ENCODE measurements at places on chromosomes 11 and 22.

GRCh38 chr22:27482402-27482801 lies 319.2 kb downstream of the MN1 start:
- DNase-seq: no peak

DNA sequence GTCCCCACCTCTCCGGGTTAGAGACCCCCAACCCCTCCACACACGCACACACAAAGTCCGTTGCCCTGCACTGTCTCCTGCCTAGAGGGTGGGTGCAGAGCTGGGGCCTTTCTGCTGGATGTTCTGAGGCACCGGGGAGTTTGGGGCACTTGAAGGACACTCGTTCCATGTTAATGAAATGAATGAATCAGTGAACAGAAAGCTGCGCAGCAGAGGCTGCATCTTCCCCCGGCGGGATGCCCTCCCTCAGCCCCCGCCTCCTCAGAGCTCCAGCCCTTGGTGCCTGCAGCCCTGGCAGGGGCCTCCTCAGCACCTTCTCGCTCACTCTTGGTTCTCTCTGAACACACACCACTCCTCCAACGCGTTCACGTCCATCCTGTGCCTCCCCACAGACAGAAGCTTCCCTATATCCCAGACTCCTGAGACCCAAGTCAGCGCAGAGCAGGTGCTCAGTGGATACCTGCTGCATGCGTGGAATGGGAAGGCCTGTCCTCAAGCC lies 611.9 kb downstream of the TBC1D22A start:
- DNase-seq: no peak

DNA sequence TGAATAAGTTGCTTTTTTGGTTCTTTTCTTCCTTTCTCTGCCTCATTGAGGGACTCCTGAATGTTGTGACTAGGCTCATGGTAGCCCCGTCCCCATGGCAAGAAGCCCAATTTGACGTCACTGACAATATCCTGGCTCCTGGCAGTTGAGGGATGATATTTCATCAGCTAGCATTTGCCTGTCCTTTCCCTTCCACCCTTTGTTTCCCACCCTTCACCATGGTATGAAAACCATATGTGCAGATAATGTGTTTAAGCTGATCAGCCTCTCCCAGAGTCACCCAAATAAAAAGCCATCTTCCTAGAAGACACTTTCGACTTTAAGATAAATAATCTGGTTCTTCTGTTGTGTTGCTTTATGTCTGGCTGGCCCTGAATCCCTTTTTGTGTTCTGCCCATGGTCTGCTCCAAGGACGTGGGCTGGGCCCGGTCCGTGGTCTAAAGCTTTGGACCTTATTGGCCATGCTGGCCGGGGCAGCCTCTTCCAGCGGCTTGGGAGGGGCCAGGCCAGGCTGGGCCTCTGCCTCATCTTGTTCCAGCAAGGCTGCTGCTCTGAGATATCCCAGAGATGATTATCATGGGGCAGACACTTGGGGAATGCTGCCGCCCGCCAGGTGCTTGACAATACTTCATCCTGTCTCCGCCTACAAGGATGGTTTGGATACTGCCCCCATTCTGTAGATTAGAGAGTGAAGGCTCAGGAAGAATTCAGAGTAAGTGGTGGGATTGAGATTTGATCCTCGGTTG lies 5.1 kb downstream of the TSPAN18 start:
- DNase-seq: no peak

GRCh38 chr11:82308979-82309378 lies 424.7 kb downstream of the FAM181B start:
- no peak for DNase-seq

DNA sequence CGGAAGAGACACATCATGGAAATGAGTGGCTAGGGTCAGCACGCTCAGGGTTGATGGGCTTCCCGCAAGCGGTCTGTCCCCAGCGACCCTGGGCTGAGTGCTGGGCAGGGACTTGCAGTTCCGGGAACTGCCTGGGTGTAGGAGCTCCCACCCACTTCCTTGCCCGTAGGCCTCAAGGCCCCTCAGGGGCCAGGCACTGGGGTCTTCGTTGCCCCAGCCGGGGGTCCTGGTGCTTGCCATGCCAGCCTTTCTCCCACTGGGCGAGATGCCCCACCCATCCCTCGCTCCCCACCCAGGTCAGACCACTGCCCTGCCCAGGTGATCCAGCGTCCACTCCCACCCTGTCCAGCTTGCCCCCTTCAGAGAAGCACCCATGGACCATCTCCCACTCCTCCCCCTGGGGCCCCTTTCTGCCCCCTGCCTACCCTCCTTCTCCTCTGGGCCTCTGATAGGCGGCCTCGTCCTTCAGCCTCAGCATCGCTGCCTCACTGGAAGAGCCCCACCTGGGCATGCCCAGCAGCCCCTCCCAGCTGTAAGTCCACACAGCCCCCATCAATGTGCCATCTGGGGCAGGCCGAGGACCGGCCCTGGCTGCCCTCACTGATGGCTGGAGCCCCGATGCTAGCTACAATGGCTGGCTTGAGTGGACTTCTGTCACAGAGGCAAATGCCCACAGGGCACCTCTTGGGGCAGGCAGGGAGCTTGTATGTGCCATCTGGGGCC lies 17.8 kb upstream of the DGCR8 start:
- DNase-seq: no peak

DNA sequence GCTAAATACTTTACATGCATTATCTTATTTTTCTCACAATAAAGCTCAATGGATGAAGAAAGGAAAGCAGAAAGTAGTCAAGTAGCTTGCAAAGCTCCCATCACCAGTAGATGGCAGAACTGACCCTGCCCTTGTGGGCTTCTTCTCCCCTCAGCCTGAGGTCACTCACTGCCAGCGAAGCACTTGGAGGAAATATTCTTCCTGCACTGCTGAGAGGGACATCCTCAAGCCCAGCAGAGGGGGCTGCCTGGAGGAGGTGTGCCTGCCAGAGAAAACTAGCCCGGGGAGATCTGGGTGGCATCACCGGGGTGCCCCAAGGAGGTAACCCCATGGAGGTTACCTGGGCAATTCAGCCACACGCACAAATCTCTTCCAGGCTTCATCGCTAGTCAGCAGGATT lies 6.6 kb downstream of the APOL4 start:
- no peak for DNase-seq

DNA sequence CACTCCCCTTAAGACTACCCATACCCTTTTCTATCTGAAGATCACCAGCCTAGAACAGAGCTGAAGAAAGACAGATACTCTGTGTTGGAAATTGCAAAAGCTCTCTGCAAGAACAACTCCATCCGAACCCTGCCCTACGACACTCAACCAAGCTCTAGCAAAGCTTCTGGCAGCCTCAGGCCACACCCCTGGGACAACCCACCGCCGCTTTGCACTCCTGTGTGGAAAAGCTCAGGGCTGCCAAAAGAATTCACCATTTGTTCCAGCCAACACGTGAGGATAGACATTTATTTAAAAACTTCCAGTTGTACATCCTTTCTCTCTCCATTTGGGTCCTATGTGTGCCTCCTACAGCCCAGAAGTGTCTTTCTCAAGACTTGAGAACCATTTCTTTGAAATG lies 62.4 kb upstream of the CD5 start:
- no peak for DNase-seq

GRCh38 chr22:46614025-46614931 lies 5.9 kb upstream of the GRAMD4 start:
- peak; percentile 62 for DNase-seq

- DNase-seq: no peak
These were observed 12.8 kb downstream of the TBC1D22A start for GRCh38 chr22:46774980-46775849.

DNA sequence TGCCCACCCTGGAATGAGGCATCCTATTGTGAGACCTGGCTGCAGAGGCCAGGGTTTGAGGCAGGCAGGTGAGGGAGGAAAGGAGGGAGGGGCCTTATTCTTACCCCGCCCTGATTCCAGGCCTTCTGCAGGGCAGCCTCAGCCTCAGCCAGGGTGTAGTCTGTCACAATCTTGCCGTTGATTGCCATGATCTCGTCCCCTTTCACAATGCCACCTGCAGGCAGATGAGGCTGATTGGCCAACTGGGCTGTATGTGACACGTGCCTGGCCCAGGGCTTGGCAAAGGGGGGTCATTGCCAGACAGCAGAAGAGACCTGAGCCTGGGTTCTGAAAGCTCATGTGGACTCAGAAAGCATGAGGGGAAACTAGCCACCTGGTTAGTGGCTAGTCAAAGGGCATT lies 21.4 kb upstream of the ABCC8 start:
- DNase-seq: no peak

GRCh38 chr11:118918686-118919280 lies 6.9 kb downstream of the BCL9L start:
- DNase-seq: no peak

DNA sequence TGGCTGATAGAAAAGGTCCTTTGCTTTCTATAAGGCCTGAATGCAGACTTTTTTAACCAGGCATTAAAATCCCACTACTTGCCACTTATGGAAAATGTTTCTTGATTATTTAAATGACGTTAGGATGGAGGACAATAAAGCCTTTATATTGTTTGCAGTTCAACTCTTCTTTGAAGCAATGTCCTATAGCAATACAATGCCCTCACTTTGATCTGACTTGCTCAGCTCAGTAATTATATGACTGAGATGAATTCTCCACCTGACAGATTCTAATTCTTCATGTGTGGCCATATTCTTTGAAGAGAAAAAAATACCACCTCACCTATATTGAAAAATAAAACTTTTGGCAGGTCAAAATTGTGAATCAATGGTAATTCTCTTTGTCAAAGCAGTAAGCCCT lies 182.0 kb upstream of the MTMR2 start:
- no peak for DNase-seq

DNA sequence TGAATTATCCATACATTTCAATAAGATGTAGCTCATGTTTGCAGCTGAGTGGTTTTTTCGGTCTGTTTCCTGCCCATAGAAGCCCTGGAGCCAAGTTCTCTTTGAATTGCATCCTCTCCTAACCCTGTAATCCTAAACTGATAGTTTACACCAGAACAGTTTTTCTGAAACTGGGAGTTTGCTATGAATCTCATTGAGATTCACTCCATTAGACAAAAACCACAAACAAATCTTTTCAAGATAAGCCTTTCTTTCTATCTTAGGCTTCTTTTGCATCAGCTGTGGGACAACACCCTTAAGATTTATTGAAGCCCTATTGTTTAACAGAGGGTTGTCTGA lies 324.8 kb downstream of the DYNC2H1 start:
- no peak for DNase-seq

DNA sequence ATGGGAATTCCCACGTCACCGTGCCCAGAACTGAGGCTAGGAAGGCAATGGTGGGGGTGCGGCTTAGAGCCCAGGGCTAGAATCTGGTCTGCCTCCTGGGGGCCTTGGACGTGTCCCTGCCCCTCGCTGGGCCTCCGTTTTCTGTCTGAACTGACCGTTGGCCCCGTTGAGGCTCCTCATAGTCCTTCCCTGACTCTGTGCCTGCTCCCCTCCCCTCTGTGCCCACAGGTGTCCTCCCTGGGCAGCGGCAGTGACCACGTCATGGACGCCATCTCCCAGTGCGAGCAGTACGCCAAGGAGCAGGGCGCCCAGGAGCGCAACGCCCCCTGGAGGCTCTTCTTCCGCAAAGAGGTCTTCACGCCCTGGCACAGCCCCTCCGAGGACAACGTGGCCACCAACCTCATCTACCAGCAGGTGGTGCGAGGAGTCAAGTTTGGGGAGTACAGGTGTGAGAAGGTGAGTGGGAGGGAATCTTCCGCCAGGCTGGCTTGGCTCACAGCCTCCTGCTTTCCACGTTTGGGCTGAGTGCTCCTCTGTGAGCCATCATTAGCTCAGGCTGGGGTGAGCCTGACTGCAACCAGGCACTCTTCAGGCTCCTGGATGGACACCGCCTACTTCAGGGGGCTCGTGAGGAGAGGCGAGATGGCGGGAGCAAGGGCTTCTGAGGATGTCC lies 63.9 kb downstream of the MYO7A start:
- peak; percentile 11 for DNase-seq

DNA sequence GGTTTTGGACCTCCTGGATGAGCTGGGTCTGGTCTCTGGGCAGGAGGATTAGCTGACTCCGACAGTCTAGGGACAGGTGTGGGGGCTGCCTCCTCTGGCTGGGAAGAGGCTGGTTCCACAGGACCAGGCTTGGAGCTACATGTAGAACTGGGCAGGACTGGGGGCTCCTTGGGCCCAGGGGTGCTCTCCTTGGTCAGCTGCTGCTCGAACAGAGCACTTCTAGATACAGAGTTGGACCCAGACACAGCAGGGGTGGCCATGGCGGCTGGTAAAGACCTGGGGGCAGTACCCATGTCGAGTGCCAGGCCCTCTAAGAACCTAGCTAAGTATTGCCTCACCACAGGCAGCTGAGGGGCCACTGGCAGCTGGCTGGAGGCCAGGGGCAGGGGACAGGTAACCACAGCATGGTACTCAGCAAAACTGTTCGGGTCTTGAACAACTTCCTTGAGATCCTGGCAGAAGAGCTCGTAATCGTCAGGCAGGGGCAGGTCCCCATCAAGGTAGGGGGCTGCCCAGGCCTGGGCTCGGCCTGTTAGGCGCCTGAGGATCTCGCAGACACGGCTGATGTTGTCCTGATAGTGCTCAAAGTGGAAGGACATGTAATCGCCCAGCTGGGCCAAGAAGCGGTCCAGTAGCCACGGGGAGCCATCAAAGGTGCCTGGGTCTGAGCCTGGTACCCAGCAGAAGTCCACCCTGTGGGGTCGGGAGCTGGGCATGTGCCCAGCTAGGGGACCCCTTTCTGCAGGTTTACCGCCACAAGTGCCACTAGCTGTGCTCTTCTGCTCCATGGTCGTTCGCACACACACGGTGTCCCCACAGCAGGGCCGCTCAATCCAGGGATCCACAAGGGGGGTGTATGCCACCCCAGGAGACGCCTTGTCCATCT lies 3.1 kb downstream of the GNB1L start:
- no peak for DNase-seq

DNA sequence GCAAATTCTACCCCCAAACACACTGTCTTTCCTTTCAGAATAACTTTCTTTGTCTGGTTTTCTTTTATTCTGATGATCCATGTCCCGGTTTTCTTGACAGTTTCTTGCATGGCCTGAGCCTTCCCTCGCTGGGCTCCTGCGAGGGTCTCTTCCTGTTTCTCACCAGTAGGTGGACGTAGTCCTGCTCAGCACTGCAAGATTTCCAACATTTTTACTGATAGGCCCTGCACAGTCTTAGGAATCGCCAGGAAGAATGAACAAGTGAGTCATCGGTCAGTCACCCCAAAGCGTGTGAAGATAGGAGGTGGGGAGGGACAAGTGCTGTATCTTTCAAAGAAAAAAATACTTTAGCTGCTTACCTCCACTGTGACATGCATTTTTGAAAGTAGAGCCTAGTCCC lies 16.9 kb upstream of the KIRREL3 start:
- no peak for DNase-seq

GRCh38 chr11:36165621-36166397 lies 123.4 kb downstream of the COMMD9 start:
- DNase-seq: no peak

DNA sequence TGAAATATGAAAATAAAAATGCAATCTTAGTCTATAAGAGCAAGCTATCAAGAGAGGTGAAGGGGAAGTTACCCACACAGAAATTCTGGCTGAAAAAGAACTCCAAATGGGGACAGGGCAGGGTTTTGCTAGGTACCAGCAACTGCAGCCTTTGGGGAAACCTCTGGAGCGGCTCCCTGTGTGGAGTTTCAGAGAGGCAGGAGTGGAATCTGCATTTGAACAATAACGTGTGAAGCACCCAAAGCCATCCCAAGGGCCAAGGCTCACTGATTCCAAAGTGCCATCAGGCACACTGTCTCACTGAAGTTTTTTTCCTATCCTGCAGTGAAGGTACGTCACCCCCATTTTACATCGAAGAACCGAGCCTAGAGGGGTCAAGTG lies 87.8 kb downstream of the KCNC1 start:
- no peak for DNase-seq
